ENCODE measurements at places on chromosomes 6 and 20.

- DNase-seq = no peak
Measured at GRCh38 chr20:35988910-35989463, 20.6 kb downstream of the CNBD2 start.

- no peak for DNase-seq
Measured at GRCh38 chr6:65182681-65183080, 524.3 kb downstream of the EYS start.

DNA sequence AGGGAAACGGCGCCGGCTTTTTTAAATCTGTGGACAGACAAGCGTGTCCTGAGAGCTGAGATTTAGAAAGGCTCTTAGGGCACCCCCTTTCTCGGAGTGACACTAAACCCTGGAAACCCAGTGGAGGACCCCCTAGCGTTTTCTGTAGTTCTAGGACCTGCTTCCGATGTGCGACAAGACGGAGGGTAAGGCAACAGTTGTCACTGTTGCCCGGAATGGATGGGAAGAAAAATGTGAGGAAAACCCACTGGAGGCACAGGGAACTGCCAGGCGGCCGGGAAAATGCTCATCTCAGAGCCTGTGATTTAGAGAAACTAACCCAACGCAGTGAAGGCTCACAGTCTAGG lies 551 bp upstream of the ATP5F1E start:
- DNase-seq = no peak

- no peak for DNase-seq
Measured at GRCh38 chr20:44714701-44715498, at the start of gene CCN5. Gene CCN5 (plus strand): TSS chr20:44715369. CDS start chr20:44715391, 22 bp downstream.

DNA sequence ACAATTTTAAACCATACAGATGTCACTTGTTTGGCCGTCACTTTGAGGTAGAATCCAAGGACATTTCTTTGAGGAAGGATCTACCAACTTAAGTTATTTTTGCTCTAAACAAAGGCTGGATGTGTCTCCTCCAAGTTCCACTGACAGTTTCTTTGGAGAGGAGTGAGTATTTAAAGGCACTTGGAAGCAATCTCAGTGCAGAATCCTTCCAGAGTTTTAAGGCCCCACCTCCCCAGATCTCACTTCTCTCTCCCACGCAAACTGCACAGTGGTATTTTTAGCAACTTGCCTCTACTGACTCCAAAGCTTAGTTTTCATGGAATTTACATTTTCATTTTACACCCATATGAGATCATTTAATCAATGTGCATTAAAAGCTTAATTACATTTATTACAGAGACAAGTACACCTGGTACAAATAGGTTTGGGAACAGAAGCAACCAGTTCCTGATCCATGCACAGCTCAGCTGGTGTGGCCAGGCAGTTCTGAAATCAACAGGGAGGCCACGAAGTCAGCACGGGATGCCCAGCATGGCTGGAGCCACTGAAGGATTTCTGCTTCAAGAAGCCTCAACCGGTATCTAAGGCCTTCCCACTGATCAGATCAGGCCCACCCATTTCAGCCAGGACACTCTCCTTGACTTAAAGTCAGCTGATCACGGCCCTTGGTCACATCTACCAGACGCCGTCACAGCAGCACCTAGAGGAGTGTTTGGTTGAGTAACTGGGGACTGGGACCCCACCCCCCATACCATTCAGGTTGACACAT lies 109.8 kb downstream of the SYCP2 start:
- no peak for DNase-seq

GRCh38 chr6:26195924-26196845 lies 109.0 kb downstream of the HFE start:
- DNase-seq = no peak

DNA sequence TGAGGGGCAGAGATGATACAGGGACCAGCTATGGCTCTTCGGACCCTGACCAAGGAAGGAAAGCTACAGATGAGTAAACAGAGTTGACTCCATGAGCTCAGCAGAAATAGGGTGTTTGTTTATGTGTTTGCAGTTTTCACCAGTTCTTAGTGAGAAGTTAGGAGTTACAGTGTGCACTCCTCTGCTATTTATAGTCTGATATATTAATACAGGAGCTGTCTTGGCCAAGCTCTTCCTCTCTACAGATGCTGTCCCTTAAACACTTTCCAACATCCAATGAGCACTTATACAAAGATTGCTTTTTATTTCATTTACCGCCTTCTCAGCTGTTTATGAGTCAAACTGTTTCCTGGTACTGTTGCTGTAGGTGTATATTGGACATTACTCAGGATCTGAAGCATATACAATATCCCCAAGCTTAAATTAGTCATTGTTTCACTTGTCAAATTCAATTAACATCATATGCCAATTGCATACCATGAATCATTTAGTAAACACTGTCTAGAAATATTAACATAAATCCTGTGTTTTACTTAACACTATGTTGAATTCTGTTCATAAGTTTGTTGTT lies 618.0 kb downstream of the PRKN start:
- DNase-seq = no peak

DNA sequence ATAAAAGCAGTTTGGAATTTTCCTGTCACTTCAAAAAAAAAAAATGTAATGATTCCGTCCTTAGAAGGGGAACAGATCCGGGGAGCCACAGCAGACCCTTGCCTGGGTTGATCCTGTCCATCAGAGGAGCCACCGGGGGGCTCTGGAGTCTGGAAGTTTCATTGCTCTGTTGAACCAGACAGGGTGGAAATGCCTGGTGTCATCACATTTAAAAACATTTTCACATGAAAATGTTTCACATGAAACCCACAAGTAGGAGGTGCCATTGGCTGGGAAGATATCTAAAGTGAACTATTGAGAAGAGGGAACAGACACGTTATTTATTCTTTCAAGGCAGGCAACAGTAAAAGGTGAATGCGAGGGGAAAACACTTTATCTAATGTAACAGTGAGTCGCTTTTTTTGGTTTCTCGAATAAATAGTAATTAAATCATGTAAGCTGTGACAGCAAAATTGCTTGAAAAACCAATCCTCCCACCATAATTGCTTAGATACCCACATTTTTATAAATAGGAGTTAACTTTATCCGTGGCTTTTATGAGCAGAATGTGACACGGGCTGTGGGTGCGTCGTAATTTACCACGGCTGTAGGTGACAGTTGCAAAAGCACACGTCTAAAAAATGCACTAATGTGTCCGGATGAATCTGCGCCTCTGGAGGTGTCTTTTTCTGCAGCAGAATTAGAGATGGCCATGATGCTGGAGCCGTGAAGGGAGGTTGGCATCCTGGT lies 323.4 kb downstream of the TAF4 start:
- DNase-seq = no peak

GRCh38 chr20:62406635-62407176 lies 379 bp downstream of the CABLES2 start:
- DNase-seq = no peak

DNA sequence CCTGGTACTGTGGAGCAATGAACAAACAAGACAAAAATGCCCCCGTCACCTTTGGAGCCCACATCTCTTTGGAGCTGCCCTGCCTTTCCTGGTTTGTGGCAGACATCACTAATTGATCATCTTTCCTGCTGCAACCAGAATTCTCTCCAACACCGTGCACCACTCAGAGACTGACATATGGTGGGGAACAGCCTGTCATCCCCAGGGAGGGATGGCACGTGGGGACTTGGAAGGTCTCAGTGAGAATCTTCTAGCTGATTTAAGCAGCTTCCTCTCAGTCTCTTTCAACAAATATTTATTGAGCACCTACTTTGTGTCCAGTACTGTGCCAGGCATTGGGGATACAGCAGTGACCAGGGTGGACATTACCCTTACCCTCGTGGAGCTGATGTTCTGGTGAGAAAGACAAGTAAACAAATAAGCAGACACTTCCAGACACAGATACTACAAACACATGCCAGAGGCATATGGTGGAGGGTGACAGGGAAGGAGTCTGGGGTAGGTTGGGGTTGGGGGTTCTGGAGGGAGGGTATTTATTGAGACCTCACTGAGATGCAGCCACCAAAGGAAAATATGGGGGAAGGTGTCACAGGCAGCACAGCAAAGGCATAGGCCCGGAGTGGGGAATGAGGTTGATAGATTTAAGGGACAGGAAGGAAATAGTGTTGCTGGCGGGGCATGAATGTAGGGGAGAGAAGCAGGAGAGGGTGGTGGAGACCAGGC lies 82.3 kb downstream of the CEBPB start:
- DNase-seq = no peak

DNA sequence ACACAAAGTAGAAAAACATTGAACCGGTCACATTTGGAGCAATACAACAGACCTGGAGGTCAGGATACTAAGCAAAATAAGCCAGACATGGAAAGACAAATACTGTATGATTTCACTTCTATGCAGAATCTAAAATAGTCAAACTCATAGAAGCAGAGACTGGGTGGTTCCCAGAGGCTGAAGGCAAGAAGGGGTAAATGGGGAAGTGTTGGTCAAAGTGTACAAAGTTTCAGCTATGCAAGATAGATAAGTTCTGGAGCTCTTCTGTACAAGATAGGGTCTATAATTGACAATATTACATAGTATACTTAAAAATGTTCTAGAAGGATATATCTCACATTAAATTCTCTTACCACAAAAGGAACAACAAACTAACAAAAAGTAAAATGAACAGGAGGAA lies 70.3 kb downstream of the TMEM244 start:
- no peak for DNase-seq

DNA sequence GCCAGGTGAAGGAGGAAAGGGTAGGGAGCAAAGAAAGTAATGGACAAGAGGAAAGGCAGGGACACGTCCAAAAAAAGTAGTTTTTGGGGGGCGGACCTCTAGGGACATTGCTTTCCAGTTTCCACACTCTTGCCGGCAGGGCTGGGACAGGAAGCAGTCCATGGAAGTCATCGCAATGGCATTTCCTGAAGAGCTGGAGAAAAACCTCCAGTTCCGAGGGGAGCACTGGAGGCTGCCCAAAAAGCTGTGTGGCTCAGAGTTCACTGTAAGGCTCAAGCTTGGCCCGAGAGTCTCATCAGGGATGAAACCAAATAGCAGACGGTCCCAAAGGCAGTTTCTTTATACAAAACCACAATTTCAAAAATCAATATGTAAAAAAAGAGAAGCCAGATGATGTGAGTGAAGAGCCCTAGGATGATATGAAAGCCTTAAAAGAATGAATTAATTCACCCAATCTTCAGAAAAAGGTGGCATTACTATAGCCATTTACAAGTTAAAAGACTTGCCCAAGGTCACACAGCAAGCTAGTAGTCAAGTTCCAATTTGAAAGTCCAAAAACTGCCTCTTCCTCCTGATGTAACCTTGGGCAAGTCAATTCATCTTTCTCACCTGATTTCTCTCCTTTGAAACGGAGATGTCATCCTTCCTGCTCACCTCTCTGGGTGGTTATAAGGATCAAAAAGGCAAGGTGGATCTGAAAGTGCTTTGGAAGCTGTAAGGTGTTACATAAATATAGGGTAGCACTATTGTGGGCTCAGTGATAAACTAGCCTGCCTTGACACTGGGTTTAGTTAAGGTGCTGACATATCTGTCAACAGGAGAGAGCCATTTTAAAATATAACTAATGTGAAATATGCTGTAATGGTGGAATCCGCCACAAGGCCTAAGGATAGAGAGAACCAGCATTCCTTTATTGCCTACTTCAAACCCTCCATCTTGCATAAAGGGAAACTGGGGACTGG lies 9.1 kb downstream of the BCL2L1 start:
- DNase-seq = no peak

DNA sequence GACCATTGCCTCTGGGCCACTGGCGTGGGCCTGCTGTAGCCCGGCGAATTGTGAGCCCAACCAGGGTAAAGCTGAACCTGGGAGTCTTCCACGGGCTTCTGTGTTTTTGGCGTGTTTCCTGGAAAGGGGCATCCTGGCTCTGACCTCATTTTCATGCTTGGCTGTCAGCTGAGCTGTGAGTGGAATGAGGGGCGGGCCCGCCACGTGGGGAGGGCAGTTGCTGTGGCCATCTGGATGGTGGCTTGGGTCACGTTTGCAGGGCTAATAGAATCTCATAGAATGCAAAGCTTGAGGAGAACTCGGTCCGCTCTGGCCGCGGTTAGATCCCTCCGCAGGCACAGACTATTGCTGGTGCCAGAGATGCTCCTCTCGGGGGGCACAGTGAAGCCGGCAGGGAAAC lies 263.0 kb downstream of the SMOC2 start:
- DNase-seq = no peak

DNA sequence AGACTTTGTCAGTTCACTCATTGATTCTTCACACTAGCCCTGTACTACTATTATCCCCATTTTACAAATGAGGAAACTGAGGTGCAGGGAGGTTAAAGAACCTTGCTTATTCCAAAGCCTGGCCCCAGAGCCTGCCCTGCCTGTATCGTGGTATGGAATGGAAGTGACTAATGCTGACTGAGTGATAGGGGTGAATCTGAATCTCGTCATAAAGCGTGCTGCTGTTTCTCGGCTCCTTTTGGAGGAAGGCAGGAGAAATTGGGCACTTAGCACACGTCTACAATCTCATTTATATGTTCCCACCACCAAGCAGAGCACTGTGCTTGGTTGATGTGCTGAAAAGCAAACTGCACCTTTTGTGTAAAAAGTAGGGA lies 17.1 kb downstream of the GFRA4 start:
- no peak for DNase-seq

DNA sequence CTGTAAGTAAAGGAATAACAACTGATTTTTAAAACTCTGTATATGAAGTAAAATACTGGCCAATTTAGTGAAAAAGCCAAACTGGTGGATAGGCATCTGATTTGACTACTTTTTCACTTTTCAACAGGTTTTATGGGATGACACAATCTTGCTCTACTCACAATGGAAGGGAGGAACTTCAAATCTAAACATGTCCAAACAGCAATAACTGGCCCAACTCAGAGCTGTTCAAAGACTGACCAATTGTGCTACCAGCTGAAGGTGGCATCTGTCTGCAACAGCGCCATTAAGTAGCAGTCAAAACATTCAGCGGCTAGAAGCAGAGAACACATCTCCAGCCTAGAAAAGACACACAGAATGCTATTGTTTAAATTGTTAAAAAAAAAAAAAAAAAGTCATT lies 44.6 kb downstream of the SESN1 start:
- no peak for DNase-seq

- DNase-seq = no peak
Measured at GRCh38 chr20:1465470-1466210, 1.0 kb downstream of the NSFL1C start.

- no peak for DNase-seq
Measured at GRCh38 chr6:56764081-56764566, 121.4 kb upstream of the DST start.

DNA sequence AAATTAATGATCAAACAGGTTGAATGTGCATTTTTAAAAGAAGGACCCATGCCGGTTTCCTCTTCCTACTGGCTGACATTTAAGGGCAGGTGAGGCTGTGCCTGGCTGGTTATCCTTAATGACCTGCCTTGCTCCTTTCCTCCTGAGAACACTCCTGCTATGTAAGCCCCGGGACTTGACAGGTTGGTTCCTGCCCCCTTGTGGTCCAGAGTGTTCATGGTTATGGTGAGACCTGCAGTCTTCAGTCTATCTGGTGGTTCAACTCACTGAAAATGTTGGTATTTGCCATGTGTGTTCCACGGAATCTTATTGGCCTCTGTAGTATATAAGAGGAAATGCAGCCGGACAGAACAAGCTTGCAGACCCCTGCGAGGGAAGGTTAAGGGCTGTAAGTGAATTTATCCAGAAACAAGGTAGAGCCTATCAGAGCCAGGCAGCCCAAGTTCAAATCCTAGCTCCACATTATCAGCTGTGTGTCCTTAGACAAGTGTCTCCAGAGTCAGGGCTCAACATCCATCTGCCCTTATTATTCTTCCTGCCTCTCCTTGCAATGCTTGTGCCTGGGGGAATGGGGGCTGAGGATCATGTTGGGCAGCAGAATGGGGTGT lies 5.2 kb upstream of the BPIFA3 start:
- DNase-seq = no peak
